ENCODE measurements at places on chromosomes 1 and 21. TPM values are rescaled to one million over a fixed set of nuclear protein-coding genes. Genes with fewer than 3 reads are reported as not detected.

- no peak for DNase-seq
Measured at GRCh38 chr1:52189898-52190480, 48.1 kb downstream of the ZFYVE9 start.

DNA sequence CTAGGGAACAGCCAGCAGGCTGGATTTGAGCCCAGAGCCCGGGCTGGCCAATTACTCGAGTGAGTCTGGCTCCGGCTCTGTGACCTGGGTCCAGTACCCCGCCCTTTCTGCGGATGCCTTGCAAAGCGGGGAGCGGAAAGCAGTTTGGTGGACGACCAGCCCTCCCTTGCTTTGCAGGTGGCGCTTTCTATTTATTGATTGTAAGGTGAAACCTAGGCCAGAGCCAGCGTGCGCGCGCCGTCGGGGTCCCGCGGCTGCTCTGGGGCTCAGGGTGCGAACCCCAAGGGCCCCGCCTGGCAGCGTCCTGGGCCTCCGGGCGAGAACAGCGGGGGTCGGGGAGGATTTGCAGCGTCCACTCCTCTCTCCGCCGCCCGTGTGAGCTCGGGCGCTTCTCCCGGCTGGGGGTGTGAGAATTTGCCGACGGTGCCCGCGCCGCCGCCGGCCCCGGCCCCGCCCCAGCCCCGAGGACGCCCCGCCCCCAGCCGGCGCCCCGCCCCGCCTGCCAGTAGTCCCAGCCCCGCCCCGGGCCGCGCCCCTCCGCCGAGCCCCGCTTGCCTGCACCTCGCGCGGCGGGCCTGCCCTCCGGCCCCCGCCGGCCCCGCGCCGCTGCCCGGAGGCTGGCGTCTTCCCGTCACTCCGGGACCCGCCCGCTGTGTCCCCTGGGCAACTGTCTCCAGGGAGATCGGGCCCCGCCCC lies 37.6 kb downstream of the PIK3CD start:
- peak; percentile 89 for DNase-seq

TMEM82 gene
- total RNA-seq, result not detected

C1orf141 gene
- not detected for total RNA-seq

DNA sequence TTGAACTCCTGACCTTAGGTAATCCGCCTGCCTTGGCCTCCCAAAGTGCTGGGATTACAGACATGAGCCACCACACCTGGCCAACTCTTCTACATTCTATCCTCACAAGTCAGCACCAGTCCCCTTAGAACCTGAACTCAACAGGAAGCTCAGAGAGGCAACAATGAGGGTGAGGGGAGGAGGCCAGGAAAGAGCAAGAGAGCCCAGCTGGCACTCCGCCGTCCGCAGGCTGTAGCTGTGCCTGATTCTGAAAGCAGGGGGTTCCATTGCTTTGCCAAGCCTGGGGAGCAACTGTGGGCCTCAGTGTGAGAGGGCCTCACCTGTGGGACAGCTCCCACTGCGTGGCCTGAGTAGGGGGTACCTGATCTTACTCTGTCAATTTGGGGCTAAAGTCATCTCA lies 18.7 kb downstream of the STK40 start:
- DNase-seq, result no peak

DNA sequence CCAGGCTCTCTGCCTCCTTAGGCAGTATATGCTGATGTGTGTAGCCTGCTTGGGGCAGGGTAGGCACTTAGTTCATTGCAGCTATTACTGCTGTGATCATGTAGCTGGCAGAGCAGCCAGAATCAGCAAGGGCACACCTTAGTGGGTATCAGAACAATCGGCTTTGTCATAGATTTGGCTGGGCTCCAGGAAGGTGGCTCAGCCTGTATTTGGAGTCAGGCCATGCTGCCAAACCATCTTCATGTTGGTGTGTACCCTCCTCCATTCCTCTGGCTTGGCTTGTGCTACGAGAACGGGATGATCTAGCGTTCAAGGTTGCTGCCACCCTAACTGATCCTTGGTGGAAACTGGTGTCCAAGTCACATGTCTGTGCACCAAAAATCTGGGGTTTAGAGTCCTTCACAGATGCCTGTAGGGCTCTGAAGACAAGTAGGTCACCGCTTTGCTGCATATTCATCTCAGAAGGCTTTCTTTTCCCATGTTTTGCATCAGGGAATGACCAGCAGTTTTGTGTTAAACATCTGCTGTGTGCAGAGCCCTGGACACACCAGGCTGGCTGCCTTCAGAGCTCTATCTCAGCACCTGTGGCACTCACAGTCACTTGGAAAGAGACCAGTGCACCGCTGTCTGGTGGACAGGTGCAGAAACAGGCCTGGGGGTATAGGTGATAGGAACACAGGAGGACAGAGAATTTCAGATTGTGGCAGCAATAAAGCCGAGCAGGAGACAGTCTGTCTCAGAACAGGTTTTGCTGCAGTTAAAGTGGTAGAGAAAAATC lies 23.7 kb downstream of the VANGL1 start:
- DNase-seq, result no peak

DNA sequence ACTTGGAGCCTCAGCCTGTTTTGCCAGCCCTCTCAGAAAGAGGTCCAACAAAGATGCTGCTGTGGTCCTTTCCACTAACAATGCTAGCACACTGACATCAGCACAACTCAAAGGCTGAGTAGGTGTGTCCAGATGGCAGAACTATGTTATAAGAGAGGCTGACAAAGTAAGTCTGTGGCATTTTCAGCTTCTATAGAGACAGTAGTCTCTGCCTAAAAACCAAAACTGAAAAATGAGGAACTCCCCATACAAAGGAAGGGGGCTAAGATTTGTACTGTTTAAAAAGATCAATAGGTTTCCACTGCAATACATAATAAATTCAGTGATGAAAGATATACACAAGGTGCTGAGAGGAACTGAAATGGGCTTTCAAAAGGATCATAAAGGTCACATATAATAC lies 12.3 kb downstream of the ERO1B start:
- no peak for DNase-seq

- DNase-seq, result no peak
Measured at GRCh38 chr1:70978623-70979022, 69.0 kb downstream of the PTGER3 start.

- DNase-seq, result no peak
Measured at GRCh38 chr1:115323366-115324004, 14.6 kb downstream of the NGF start.

CLCA1 gene
- not detected for total RNA-seq

- no peak for DNase-seq
Measured at GRCh38 chr1:1171546-1172340, 1.9 kb upstream of the TTLL10 start.

- DNase-seq, result no peak
Measured at GRCh38 chr1:68329096-68329835, 96.9 kb upstream of the WLS start.

DNA sequence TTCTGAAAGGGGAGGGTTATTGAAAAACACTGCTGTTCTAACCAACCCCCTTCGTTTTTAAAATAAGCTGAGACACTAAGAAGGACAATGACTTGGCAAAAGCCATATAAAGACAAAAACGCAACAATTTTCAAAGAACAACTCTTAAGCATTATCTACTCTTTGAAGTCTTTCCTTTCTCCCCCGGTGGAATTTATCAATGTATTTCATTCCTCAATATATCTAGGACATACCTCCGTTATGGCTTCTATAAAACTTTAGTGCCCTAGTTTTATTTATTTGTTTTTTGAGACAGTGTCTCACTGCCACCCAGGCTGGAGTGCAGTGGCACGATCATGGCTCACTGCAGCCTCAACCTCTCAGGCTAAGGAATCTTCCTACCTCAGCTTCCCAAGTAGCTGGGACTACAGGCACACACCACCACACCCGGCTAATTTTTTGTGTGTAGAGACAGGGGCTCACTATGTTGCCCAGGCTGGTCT lies 3.2 kb downstream of the NRDC start:
- no peak for DNase-seq

PLA2G5 gene
- 45.4 TPM for total RNA-seq

GRCh38 chr1:98405581-98406074 lies 255.9 kb upstream of the SNX7 start:
- no peak for DNase-seq

DNA sequence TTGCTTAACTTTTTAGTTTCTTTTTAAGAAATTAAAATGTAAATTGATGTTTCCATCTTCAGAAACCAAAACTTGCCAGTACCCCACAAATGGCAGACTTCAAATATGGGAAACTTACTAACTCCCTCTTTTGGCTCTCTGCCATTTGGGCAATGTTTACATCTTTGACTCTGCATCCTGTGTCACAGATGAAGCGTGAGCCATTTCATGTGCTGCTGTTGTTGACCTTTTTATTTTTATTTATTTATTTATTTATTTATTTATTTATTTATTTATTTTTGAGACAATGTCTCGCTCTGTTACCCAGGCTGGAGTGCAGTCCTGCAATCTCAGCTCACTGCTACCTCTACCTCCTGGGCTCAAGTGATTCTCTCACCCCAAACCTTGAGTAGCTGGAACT lies 16.0 kb upstream of the COG2 start:
- no peak for DNase-seq

CCDC27 gene
- total RNA-seq, result not detected

DNA sequence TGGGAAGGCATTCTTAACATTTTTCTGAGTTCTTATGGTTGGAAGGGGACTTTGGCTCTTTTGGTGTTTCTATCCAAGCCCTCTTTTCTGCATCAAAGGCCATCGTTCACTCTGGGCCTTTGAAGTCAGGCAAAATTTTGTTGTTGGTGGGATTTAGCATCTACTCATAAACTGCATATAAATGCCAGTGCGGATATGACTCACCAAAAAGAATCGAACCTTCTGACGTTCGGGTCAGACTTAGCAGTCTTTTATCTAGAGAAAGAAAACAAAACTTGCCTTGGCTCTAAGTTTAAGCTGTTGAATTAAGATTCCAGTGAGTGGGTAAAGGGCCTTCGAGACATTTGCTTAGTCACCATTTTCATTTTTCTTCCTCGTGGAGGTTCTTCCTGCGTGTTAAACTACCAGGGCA lies 51.4 kb downstream of the EVA1C start:
- no peak for DNase-seq

DNA sequence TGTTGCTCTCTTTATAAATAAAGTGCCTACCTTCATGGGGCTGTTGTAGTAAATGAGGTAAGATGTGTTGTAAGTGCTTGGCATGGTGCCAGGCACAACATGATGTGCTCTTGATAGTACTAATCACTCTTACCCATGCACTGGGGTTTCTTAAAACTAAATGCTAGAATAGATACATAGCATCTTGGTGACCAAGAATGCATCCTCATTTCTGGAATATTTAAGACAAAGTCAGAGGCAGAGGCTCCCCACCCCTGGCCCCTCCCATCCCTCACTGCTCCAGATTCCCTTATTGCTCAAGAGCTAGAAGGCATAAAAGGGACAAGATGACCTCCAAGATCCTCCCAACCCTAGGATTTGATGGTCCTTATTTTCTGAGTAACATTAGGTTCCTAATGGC lies 61.3 kb downstream of the GLUL start:
- peak; percentile 70 for DNase-seq

OR6N1 gene
- total RNA-seq, result not detected

VTCN1 gene
- not detected for total RNA-seq

CYP4X1 gene
- total RNA-seq, result 7.5 TPM

- DNase-seq, result no peak
Measured at GRCh38 chr1:169844941-169845608, 48.6 kb downstream of the SCYL3 start.

RNF186 gene
- total RNA-seq, result not detected

- DNase-seq, result peak; percentile 87
Measured at GRCh38 chr1:230215031-230215430, 148.0 kb downstream of the GALNT2 start.

AVPR1B gene
- total RNA-seq, result not detected

GRCh38 chr1:56080123-56080522 lies 499.2 kb downstream of the PLPP3 start:
- no peak for DNase-seq

GRCh38 chr1:167611983-167612382 lies 18.0 kb upstream of the RCSD1 start:
- no peak for DNase-seq

GRCh38 chr21:36430841-36431240 lies 45.6 kb downstream of the CHAF1B start:
- DNase-seq, result no peak

CFAP107 gene
- total RNA-seq, result not detected

DNA sequence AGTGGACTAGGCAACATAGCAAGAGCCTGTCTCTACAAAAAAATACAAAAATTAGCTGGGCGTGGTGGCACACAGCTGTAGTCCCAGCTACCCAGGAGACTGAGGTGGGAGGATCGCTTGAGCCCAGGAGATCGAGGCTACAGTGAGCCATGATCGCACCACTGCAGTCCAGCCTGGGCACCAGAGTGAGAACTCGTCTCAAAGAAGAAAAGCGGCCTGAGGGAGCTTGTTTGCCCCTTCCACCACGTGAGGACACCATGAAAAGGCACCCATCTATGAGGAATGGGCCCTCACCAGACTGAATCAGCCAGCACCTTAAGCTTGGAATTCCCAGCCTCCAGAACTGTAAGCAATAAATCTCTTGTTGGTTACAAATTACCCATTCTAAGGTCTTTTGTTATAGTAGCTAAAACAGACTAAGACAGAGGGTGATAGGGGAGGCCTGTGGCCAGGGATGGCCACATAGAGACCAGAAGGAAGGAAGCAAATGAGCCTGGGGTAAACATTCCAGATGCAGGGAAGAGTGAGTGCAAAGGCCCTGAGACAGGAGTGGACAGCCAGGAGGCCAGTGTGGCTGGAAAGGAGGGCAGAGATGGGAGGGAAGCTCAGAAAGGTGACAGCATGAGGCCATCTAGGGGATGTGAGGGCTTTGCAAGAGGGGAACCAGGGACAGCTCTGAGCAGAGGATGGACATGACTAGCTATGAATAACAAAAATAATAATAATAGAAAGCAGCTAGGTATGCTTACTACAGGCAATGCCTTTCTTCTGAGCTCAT lies 120.1 kb downstream of the MATN1 start:
- DNase-seq, result no peak

TMEM200B gene
- total RNA-seq, result 32.6 TPM

DNA sequence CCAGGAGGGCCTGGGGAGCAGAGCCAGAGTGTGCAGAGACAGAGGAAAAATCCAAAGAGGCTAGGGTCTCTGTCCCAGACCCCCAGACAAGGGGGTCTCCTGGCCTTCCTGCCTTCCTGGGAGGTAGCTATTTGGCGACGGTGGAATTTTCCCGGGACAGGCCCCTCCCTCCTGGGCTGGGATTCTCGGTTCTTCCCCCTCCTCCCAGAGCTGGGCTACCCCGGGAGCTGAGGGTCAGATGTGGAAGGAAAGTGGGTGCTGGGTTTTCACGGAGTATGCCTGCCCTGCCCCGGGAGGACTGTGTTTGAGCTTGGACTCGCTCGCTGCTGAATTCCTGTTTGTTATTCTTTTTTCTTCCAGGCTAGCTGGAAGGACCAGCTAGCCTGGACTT lies 759 bp downstream of the AMPD2 start:
- peak; percentile 77 for DNase-seq

DNA sequence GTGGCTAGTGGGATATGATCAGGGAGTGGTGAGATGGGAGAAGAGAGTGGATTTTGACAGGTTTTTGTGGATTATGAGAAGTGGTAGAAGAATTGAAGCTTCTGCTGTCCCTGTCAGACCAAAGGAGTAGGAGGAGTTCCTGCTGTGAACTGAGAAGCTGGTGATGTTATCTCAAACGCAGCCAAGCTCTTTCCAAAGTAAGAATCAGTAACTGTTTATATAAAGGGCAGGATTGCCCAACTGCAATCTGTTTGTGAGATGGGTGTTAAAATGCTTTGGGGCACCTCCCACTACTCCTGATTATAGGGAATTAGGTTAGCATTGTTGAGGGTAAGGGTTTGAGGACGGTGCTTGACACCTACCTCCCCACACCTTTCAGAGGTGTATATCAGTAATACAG lies 60.5 kb upstream of the USP25 start:
- DNase-seq, result no peak

CEP170 gene
- total RNA-seq, result 46.3 TPM

Measured in sigmoid colon (tissue), 7 donors.